ENCODE measurements at places on chromosomes 3 and 15.
A peak's percentile ranks its signal among the peaks of the same experiment; 100 is the strongest.

- no peak for DNase-seq
These were observed 262.9 kb upstream of the ATP10A start for GRCh38 chr15:26126070-26126469.

GRCh38 chr3:138347960-138348753, at the start of gene MRAS:
MRAS (plus strand) TSS chr3:138348579; CDS start chr3:138372884, 24,305 bp downstream.
- DNase-seq, result peak; percentile 92

- DNase-seq, result no peak
These were observed 112.6 kb downstream of the LEKR1 start for GRCh38 chr3:156938724-156939123.

DNA sequence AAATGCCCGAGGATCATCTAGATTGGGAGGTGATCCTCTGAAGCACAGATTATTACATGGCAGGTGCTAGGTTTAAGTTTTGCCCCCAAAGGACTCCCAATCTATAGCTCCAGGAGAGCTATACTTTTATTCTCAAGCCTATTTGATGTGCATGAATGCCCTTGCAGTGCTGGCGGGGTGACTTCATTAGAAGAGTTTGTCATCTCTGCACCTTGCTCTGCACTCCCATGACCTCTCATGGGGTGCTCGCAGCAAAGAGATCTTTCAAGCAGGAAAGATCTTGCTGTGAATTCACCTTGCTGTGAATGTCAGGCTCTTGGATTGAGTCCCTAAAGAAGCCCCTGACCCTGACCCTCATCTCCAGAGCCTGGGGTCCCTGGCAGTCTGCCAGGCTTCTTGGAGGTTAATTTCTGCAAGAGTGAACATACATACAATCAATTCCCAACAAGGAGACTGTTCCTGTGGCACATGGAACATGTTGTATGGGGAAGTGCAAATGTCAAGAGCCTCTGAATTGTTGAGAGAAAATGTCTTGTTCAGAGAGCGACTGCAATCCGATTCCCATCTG, 45.9 kb downstream of the FAM43A start:
- peak; percentile 53 for DNase-seq

- peak; percentile 62 for DNase-seq
These were observed 17.5 kb downstream of the RGMA start for GRCh38 chr15:93071469-93071936.

- no peak for DNase-seq
These were observed 265.3 kb upstream of the IL12A start for GRCh38 chr3:159723295-159723694.

- no peak for DNase-seq
These were observed 514.1 kb downstream of the MAGI1 start for GRCh38 chr3:65524584-65524983.

Data from retina (tissue), 1 donor.